ENCODE measurements at places on chromosomes 13 and 19. TPM values are rescaled to one million over a fixed set of nuclear protein-coding genes. Genes with fewer than 3 reads are reported as not detected.

Gene IGSF23
- not detected for total RNA-seq

Gene CLDN10
- not detected for total RNA-seq

Gene CNMD
- total RNA-seq, result not detected

Gene PSPN
- total RNA-seq, result 2.4 TPM

Gene OR7D2
- total RNA-seq, result not detected

Gene NLRP12
- total RNA-seq, result 0.12 TPM

Data from PC-3 (cell line).